ENCODE measurements at places on chromosomes 12 and 14. TPM values are rescaled to one million over a fixed set of nuclear protein-coding genes. Genes with fewer than 3 reads are reported as not detected.

GRCh38 chr14:34169561-34169960, 218.7 kb upstream of the EGLN3 start:
- no peak for DNase-seq

KRT2 gene
- not detected for total RNA-seq

DNA sequence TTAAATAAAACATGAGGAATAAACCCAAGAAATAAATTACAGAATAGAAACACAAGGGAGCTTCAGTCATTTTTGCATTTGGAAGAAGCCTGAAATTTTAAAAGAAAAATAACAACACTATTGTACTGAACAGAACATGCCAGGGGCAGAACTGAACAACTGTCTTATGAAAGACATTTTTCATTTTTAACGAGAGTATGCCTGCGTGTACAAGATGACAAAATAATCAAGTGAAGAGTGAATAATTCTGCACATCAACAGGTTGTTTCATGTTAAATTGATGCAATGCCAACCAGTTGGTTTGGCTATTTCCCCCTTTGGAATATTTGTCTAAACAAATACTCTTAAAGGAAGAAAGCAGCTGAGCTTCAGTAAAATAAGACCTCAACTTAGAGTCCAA, 103.3 kb upstream of the BTG1 start:
- DNase-seq = no peak

CLEC6A gene
- not detected for total RNA-seq

DNA sequence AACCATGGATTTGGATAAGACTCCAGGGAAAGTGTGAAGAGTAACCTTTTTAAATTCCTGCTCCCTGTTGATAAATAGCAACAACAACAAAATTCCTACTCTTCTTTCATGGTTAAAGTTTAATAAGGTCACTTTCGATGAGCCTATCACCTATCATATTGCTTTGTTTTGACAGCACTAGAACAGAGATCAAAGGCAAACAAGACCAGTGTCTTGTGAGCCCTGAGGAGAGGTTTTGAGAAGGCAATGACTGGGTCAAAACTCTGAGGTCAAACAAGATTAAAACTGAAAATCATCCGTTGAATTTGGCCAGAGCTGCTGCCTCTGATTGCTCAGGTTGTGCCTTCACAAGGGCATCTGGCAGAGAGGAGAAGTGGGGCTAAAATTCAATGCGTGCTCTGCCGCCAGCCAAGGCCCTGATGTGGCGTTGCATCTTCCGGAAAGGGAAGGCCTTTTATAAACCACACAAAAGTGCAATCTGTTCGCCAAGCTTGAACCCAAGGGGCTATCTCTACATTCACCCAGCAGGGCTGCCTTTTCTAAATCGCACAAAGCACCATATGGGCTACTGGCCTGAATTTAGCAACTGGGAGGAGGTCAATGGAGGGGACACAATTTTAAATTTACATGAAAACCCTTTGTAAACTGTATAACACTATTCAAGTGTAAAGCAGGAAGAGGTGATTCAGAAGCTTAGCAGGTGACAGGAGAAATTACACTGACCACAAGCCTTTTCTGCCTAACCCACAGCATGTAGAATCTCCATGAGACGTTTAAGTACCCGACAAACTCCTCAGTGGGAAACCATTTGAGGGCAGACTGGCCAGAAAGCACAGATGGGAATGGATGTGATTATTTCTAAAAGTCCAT, 140.8 kb downstream of the DAD1 start:
- DNase-seq = no peak

SLCO1B3 gene
- not detected for total RNA-seq

PEX5 gene
- 126 TPM for total RNA-seq

CLEC1A gene
- total RNA-seq = not detected

- no peak for DNase-seq
Measured at GRCh38 chr12:26135571-26135970, 10.7 kb upstream of the BHLHE41 start.

ZNF891 gene
- total RNA-seq = 1.8 TPM
